Chondrocyte (in vitro differentiated cells): ENCODE measurements at places on chromosomes 12 and 14. TPM values are rescaled to one million over a fixed set of nuclear protein-coding genes. Genes with fewer than 3 reads are reported as not detected.

The KLRF1 gene
- total RNA-seq, result not detected in 3 replicates

The PRH2 gene
- total RNA-seq, result not detected in 3 replicates

The MAP1LC3B2 gene
- 3.3 to 4.1 TPM (median 3.3 TPM) in 3 replicates for total RNA-seq

The TESPA1 gene
- total RNA-seq, result not detected in 3 replicates

The RHOF gene
- total RNA-seq, result 9.6 to 14.1 TPM (median 10.8 TPM) in 3 replicates

The SSTR1 gene
- total RNA-seq, result not detected in 3 replicates

The ANG gene
- total RNA-seq, result 7.3 to 10.2 TPM (median 9.1 TPM) in 3 replicates

The SLC22A17 gene
- total RNA-seq, result 40.3 to 63.9 TPM (median 44.0 TPM) in 3 replicates

The TMEM30B gene
- total RNA-seq, result 2.7 to 9.3 TPM (median 7.9 TPM) in 3 replicates

The C1QL4 gene
- total RNA-seq, result 0.33 to 0.60 TPM (median 0.46 TPM) in 3 replicates

The OR6C2 gene
- not detected in 3 replicates for total RNA-seq

The NDRG2 gene
- 5.7 to 6.9 TPM (median 6.3 TPM) in 3 replicates for total RNA-seq

The A2M gene
- 8.5 to 40.8 TPM (median 33.9 TPM) in 3 replicates for total RNA-seq

The ANO2 gene
- 0.44 to 0.73 TPM (median 0.47 TPM) in 3 replicates for total RNA-seq

The HOXC10 gene
- total RNA-seq, result not detected in 3 replicates

The PTHLH gene
- 1.1 to 1.8 TPM (median 1.3 TPM) in 3 replicates for total RNA-seq

The TMEM63C gene
- total RNA-seq, result 7.6 to 10.3 TPM (median 8.7 TPM) in 3 replicates

The IL26 gene
- total RNA-seq, result 0.67 to 2.5 TPM in 2 of 3 replicates, not detected in the other

The GXYLT1 gene
- total RNA-seq, result 9.8 to 12.6 TPM (median 11.6 TPM) in 3 replicates

The MORN3 gene
- 0.10 to 0.44 TPM (median 0.15 TPM) in 3 replicates for total RNA-seq

The EIF2S3B gene
- 0.56 to 1.5 TPM (median 1.3 TPM) in 3 replicates for total RNA-seq

The NEUROD4 gene
- not detected in 3 replicates for total RNA-seq

The SEC23A gene
- total RNA-seq, result 244 to 267 TPM (median 246 TPM) in 3 replicates

The BCL11B gene
- total RNA-seq, result 0.10 to 0.23 TPM (median 0.17 TPM) in 3 replicates

The ADAM21 gene
- 0.13 to 0.15 TPM (median 0.15 TPM) in 3 replicates for total RNA-seq

The DBX2 gene
- total RNA-seq, result not detected in 3 replicates

The BBOF1 gene
- 7.0 to 13.8 TPM (median 9.3 TPM) in 3 replicates for total RNA-seq

The PFKM gene
- total RNA-seq, result 60.9 to 82.3 TPM (median 61.2 TPM) in 3 replicates

The SRGAP1 gene
- total RNA-seq, result 13.0 to 14.7 TPM (median 13.2 TPM) in 3 replicates

The RPS6KA5 gene
- total RNA-seq, result 0.48 to 0.65 TPM (median 0.54 TPM) in 3 replicates

The LARP4 gene
- 38.9 to 40.4 TPM (median 39.2 TPM) in 3 replicates for total RNA-seq

The BIN2 gene
- not detected in 3 replicates for total RNA-seq

The B4GALNT1 gene
- total RNA-seq, result 20.8 to 21.8 TPM (median 21.4 TPM) in 3 replicates

The SLC17A8 gene
- total RNA-seq, result not detected in 3 replicates

The SPIC gene
- not detected in 3 replicates for total RNA-seq
